ENCODE measurements at places on chromosomes 1 and 21.
A peak's percentile ranks its signal among the peaks of the same experiment; 100 is the strongest.

DNA sequence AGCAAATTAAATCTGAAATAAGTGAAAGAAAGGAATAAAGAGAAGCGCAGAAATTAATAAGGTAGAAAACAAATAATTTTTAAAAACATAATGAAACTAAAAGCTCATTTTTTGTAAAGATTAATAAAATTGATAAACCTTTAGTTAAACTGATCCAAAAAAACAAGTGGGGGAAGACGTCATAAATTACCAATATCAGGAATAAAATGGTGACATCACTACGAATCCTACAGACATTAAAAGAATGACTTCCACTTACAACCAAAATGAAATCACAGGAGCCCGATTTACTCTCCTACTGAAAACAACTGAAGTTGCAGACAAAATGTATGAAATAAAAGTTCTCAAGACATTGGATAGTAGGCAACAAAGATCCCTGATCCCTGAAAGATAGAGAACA lies 68.1 kb upstream of the IFFO2 start:
- DNase-seq = no peak

GRCh38 chr1:114956570-114956969 lies 73.1 kb upstream of the TSHB start:
- no peak for DNase-seq

DNA sequence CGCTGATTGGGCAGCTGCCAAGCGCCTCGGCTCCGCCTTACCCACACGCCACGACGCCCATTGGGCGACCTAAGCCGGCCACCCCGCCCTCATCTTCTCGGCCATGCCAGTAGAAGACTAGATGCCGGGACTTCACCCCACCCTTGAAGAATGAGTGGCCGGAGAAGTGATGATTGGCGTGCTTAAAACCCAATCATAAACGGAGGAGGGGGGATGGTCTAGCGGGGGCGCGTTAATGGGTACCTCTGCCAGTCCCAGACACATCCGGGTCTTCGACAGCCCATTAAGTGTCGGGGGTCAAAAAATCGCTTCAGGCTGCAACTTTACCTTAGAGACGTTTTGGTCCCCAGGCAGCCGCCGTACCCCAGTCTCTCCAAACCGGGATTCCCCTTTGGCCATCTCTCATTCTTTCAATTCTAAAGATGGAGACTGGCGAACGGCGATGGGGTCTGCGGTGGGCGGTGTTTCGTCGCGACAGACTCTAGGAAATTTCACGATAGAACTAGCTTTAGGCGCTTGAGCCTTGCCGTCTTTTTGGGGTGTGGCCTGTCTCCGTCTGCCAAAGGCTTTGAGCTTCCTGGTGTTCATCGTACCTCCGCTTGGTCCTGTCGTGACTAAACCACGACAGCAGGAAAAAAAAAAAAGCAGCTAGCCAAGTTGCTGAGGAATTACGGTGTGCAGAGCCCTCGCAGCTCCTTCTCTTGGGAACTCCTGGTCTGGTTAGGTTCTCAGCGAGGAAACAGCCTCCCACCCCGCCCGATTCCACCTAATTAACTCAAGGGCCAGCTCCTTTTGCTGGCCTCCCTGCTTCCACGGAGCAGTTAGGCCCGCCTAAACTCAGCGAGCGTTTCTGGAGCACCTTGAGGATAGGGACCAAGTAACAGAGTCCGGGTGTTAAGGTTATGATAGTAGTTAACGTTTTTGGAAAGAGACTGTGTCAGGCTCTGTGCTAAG lies at the start of gene GATAD2B:
Gene GATAD2B (minus strand): TSS at position 1 of the 954 bp plus-strand sequence. CDS start 94,625 bp downstream, outside the sequence.
- DNase-seq = peak; percentile 99

- no peak for DNase-seq
Observed at GRCh38 chr1:233019778-233020325, 69.4 kb downstream of the NTPCR start.

DNA sequence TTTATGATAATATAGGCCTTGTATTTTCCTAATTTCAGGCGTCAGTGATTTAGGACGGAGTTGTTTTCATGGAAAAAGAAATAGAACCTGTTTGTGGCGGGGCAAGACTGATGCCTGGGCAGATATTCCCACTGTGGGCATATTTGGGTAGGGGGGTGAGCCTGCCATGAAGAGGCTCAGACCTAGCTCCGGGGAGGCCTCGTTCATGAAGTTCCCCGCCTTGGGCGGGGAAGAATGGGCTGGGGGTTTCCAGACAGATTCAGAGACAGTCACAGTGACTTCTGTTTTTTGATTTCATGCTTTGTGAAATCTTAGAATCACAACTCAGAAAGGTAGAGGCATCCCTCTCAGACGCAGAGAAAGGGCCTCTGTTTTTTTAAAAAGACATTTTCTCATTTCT lies 36.1 kb downstream of the RUNX3 start:
- no peak for DNase-seq

GRCh38 chr1:156959925-156960324 lies 39.5 kb downstream of the LRRC71 start:
- DNase-seq = no peak

DNA sequence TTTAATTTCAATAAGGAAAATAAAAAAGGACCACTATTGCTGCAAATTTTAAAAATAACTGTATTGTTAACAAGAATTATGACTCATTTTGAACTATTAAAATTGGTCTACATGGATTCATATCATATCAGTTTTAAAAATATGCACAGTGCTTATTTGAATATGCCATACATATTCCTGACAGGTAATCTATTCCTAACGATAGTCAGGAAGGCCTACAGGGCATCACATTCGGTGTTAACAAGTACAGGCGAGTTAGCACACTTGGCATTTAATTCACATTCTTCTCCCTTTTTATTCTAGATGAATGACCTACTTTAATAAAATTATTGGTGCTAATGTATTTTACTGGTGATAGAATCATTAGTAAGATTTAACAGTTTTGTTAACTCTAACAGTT lies 174.6 kb downstream of the USH2A start:
- DNase-seq = no peak

GRCh38 chr1:203267912-203268311 lies 37.4 kb upstream of the BTG2 start:
- no peak for DNase-seq

- DNase-seq = no peak
Observed at GRCh38 chr1:82090104-82090503, 289.4 kb downstream of the ADGRL2 start.

GRCh38 chr1:219712506-219712905 lies 99.6 kb upstream of the ZC3H11B start:
- no peak for DNase-seq

DNA sequence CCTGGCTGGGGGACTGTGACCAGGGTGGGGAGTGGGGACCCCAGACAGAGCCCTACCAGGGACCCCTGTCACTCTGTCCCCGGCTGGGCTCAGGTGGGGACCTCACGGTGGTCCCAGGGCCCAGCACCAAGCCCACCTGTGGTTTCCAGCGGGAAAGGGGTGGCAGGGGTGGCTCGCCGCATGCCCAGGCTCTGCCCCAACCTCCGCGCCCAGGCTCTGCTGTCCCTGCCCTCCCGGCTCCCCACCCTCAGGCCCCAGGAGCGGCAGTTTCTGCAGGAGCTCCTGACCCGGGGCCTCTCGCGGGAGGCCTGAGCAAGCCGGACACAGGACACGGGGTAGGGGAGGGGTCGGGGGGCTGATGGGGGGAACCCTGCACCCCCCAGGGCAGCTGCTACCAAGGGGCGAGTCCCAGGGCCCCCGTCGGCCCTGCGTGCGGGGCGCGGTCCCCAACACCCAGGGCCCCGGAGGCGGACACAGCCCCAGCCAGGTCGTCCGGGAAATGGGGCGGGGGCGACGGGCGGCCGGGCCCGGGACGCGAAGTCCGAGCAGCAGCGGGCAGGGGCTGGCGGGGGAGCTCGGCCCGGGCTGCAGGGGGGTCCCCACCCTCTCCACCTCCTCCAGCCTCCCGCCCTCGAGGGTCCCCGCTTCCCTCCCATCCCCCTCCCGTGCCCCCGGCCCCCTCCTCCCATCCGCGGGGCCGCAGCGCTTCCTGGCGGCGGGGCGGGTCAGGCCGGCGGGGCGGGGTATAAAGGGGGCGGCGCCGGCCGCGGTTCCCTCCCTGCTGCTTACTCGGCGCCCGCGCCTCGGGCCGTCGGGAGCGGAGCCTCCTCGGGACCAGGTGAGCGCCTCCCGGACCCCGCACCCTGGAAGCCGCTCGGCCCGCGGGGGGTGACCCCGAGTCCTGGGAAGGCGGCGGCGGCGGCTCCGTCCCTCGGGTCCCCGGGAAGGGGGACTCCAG lies at the start of gene COL6A2:
Gene COL6A2 (plus strand): TSS at position 777 of the 958 bp plus-strand sequence.
- DNase-seq = peak; percentile 71

DNA sequence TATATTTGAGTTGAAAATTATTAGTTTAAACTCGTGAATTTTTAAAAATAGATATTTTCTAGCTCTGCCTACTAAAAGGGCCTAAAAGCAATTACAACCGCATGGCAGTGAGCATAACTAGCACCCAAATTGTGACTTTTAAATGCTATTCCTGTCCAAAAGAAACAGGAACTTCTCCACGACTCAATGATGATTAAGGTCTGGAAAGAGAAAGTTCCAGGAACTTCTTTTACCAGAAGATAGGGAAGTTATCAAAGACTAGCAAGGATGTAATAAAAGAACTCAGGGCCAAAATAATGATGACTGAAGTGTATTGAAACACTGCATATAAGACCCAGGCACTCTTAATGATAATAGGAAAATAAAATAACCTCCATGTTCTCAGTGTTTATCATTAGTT lies 313.0 kb downstream of the PLPP3 start:
- DNase-seq = no peak

GRCh38 chr21:41196993-41197392 lies 29.0 kb downstream of the BACE2 start:
- DNase-seq = no peak

- DNase-seq = no peak
Observed at GRCh38 chr1:22553991-22554522, 9.2 kb upstream of the EPHA8 start.

- DNase-seq = no peak
Observed at GRCh38 chr21:16241479-16241963, 511.7 kb downstream of the USP25 start.

DNA sequence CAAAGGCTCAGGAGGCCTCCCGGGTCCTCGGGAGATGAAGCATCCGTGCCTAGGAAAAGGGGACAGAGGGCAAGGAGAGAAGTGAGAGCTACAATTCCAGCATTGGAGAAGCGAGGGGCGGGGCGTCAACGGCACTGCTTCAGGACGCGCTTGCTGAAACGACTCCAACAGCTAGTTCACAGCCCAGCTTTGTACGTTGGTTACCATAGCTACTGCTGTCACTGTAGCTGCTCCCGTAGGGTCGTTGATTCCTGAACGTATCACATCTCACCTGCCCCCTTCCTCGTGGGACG lies 63.1 kb downstream of the TOR1AIP2 start:
- DNase-seq = no peak

- no peak for DNase-seq
Observed at GRCh38 chr1:230191079-230191804, 124.2 kb downstream of the GALNT2 start.

DNA sequence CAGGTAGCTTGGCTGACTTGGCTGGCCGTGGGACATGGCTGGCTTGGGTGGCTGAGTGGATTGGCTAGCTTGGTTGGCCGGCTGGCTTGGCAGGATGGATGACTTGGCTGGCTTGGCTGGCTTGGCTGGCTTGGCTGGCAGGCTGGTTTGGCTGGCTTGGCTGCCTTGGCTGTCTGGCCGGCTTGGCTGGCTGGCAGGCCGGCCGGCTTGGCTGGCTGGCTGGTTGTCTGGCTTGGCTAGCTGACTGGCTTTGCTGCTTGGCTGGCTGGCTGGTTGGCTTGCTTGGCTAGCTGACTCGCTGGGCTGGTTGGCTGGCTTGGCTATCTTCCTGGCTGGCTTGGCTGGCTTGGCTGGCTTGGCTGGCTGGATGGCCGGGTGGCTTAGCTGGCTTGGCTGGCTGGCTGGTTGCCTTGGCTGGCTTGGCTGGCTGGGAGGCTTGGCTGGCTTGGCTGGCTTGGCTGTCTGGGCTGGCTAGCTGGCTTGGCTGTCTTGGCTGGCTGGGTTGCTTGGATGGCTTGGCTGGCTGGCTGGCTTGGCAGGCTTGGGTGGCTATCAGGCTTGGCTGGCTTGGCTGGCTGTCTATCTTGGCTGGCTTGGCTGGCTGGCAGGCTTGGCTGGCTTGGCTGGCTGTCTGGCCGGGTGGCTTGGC lies 129.7 kb upstream of the FAM72C start:
- peak; percentile 3 for DNase-seq

- no peak for DNase-seq
Observed at GRCh38 chr21:14869984-14870852, 194.6 kb downstream of the NRIP1 start.

DNA sequence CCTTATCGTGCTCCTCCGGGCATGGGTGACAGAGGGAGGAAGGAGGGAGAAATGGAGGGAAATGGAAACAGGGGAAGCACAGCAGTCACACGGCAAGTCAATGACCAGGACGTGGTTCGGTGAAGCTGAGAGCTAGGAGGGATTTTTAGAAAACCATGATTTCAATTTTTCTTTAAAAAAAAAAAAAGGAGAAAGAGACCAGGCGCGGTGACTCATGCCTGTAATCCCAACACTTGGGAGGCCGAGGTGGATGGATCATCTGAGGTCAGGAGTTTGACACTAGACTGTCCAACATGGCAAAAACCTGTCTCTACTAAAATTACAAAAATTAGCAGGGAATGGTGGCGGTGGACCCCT lies 776 bp upstream of the TNFRSF9 start:
- DNase-seq = no peak

- DNase-seq = no peak
Observed at GRCh38 chr1:67682659-67683197, 2.3 kb upstream of the GADD45A start.
